Activated T-helper 2 cell treated with anti-CD3 and anti-CD28 coated beads, Interferon-gamma antibody, Interleukin-2, Interleukin-4, amounts not matched to agents 10 μg/mL and 5 μg/mL and 100 μg/mL, durations not matched to agents 14 hours and 24 hours and 36 hours (primary cell): ENCODE measurements at places on chromosomes 1 and 21. TPM values are rescaled to one million over a fixed set of nuclear protein-coding genes. Genes with fewer than 3 reads are reported as not detected.

GRCh38 chr1:160781186-160781766 lies 14.7 kb upstream of the LY9 start:
- H3K27ac ChIP-seq: peak overlapping the region; percentile 18
- no peaks in the 10 kb centered on the region for H3K36me3 ChIP-seq
- no peak for DNase-seq
- H3K4me3 ChIP-seq: no peak overlapping the region
- peaks cover 23% of the 10 kb centered on the region for H3K4me1 ChIP-seq

GRCh38 chr21:22900490-22900889 lies 1902.3 kb downstream of the NCAM2 start:
- DNase-seq: no peak
- H3K4me3 ChIP-seq: no peak overlapping the region
- H3K27me3 ChIP-seq: no peaks in the 10 kb centered on the region
- no peaks in the 10 kb centered on the region for H3K4me1 ChIP-seq
- H3K36me3 ChIP-seq: no peaks in the 10 kb centered on the region

AKT3 gene
- total RNA-seq: 35.3 and 39.3 TPM in 2 replicates

TGFB2 gene
- 0.05 TPM in 1 of 2 replicates, not detected in the other for total RNA-seq

GRCh38 chr1:41282679-41283317 lies 40.7 kb upstream of the SCMH1 start:
- no peak for DNase-seq
- H3K27me3 ChIP-seq: peaks cover 12% of the 10 kb centered on the region
- H3K4me3 ChIP-seq: no peak overlapping the region
- H3K27ac ChIP-seq: no peak overlapping the region
